Heart left ventricle (tissue), 16 donors: ENCODE measurements at places on chromosomes 13 and 19. TPM values are rescaled to one million over a fixed set of nuclear protein-coding genes. Genes with fewer than 3 reads are reported as not detected.
A peak's percentile ranks its signal among the peaks of the same experiment; 100 is the strongest.

- no peak for DNase-seq
Measured at GRCh38 chr13:39494633-39495032, 108.4 kb downstream of the LHFPL6 start.

DNA sequence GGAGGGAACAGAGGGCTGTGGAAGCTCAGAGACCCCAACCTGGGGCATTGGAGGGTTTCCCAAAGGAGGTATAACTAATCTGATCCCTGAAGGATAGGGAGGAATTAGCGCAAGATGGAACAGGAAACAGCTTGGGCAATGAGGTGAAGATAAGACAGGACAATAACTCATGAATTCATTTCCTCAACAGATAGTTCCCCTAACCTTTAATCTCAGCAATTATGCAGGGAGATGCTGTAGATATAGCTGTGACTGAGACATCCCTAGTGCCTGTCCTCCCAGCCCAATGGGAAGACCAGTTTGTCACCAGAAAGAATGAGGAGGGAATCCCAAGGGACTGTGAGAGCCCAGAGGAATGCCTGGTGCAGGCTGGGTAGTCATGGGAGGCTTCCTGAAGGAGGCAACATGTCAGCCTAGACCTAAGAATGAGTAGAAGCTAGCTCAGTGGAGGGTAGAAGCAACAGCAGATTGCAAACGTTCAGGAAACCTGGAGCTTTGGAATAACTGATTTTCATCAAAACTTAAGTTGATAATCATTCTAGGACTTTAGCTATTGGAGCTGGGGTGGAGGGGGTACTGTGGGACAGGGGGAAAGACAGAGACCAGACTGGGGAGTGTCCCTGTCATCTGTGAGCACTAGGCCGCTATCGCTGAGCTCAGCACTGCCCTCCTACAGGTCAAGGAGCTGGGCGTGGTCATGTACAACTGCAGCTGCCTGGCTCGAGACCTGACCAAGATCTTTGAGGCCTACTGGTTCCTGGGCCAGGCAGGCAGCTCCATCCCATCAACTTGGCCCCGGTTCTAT, 18.8 kb downstream of the HIPK4 start:
- DNase-seq = no peak

GRCh38 chr13:29782798-29783197, 67.6 kb downstream of the UBL3 start:
- no peak for DNase-seq

- no peak for DNase-seq
Measured at GRCh38 chr13:91574766-91575165, 176.3 kb downstream of the GPC5 start.

GRCh38 chr13:87999788-88000187, 328.6 kb downstream of the SLITRK5 start:
- DNase-seq = no peak

The PBX4 gene
- total RNA-seq = not detected

The THAP8 gene
- total RNA-seq = 2.3 TPM

The SLITRK6 gene
- 0.42 TPM for total RNA-seq

DNA sequence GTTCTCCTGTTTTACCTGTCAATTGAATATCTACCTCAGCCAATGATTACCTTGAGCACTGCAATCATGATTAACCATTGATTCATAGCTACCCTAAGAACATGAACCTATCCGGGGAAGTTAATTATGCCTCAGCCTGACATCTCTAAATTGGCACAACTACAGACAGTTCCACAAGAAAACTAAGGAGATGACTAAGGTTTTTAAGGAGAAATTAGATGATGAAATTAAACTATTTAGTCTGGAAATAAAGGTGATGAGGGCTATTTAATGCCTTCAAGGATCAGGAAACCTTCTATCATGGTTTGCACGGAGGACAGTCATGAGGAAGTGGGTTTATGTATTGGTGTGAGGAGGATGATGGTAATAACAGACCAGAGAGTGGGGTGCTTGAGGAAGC, 203.4 kb downstream of the COL4A1 start:
- no peak for DNase-seq

The LGALS4 gene
- 0.65 TPM for total RNA-seq

DNA sequence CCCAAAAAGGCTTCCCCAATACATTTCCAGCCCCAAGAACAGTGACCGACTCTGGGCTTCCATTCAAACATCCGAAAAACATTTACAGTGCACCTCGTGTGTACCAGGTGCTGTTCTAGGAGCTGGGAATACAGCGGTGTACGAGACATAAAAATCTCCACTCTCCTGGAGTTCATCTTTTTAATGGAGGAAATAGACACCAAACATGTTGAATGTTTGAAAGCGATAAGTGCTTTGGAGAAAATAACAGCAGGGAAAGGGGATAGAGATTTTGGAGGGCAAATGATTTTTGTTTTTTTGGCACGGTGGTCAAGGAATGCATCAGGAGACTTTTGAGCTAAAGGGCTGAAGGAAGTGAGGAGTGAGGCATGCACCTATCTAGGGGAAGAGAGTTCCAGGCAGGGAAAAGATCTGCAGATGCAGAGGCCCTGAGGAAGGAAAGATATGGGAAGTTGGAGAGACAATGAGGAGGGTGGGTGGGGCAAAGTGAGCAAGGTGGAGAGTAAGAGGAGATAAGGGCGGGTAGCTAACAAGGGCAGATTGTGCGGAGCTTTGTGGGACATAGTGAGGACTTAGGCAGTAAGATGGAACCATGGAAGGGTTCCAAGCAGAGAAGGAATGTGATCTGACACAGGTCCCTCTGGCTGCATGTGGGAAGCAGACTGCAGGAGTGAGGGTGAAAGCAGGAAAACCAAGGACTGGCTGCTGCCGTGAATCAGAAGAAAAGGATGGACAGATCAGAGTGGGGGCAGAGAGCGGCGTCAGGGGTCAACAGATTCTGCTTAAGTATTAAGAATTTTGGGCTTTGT, 703 bp upstream of the FBL start:
- DNase-seq = peak; percentile 5

GRCh38 chr19:19443283-19443682, 37.8 kb downstream of the GATAD2A start:
- no peak for DNase-seq

DNA sequence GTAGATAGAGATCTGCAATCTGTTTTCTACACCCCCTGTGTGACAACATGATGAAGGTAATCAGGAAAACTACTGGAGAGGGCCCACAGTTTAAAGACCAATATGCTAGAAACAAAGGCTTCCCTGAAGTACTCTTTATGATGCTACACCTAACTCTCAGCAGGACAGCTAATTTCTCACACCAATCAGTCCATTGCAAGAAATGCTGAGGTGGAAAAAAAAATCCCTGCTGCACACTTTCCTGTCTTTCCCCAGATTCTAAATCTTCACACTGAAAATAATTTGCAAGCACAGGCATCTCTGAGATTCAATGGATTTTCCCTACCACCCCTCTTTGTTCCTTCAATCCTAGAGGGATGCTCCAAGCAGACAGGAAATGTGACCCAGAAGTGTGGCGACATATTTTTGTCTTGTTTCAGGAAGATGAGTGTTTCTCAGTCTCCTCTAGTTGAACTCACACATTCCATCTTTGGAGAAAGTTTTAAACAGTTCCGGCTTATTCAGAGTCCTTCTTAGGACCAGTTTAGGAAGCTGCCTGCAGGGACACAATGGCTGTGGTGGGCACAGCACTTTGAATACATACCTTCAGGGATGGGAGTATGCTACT, 671.6 kb downstream of the DIAPH3 start:
- DNase-seq = no peak

- no peak for DNase-seq
Measured at GRCh38 chr19:19826875-19827274, 5.3 kb upstream of the ZNF506 start.

DNA sequence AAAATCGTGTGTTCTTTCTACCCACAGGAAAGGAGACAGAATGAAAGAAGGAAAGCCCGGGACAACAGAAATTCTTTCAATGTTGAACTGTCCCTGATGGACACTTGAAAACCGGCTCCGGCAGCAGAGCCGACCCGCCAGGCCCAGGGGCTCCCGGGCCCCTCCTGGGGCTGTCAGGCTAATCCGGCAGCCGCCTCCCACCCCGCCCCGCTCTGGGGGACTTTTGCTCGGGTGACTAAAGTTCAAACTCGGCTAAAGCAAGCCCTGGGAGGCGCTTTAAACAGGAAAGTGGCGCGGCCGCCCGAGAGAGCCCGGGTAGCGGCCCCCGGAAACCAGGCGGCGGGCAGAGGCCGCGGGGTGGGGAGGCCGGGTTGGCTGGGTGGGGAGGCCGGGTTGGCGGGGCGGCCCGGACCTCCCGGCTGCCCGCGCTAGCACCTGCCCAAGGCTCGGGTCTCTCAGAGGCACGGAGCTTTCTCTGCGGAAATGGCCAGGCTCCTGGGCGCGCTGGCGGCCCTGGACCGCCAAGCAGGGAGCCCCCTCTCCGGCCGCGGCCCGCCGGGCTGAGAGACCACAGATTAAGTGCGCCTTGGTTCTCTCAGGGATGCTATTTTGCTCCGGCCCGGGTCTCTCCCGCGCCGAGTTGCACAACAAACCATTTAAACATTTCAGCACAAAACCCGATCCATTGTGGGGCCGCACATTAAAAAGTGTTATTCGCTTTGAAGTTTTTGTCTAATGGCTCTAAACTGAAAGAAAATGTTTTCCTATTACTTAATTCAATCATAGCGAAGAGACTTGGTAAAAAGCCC, 2.6 kb upstream of the GSX1 start:
- DNase-seq = no peak

The ACP5 gene
- total RNA-seq = 2.8 TPM

GRCh38 chr13:55347528-55347927, 1793.2 kb upstream of the PRR20A start:
- no peak for DNase-seq

- DNase-seq = no peak
Measured at GRCh38 chr13:59270327-59270726, 893.4 kb downstream of the DIAPH3 start.

DNA sequence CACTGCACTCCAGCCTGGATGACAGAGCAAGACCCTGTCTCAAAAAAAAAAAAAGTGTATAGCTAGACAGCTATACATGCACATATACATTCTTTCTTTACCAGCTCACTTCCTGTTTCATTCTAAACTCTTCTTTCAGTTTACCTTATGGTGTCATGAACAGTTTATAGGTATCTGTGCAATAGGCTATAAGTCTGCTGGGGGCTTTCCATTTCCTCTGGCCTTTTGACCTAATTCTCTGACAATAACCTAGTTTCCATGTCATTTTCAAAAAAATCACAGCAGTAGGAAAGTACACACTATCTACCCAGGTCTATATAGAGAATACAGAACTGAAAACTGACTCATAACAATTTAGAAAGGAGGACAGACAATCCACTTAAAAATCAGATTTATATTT, 24.4 kb upstream of the URAD start:
- DNase-seq = no peak

DNA sequence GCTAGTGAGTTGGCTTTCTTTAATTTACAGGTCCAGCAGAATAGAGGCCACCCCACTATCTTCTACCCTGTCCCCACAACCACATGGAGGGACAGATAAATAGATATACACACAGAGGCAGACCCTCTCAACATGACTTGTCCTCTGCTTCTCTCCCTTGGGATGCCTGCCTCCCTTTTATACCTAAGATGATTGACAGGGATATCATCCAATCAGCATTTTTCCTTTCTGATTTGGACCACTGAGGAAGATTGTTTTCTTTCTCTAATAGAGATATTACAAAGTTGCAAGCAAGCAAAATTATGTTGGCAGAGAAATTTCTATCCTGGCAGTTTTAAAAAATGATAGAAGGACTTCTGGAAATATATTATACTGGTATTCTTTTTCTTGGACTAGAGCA, 35.8 kb downstream of the STOML3 start:
- no peak for DNase-seq

DNA sequence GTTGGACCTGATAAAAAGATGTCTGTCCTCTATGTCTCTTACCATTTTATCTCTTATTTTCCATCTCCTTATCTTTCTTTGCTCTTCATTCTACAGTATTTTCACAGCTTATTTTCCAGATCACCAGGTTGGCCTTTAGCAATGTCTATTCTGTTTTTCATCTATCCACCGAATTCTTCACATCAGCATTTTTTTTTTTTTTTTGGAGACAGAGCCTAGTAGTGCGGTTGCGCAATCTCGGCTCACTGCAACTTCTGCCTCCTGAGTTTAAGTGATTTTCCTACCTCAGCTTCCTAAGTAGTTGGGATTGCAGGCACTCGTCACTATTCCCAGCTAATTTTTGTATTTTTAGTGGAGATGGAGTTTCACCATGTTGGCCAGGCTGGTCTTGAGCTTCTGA, 49.0 kb downstream of the DNAJC15 start:
- DNase-seq = peak; percentile 63

DNA sequence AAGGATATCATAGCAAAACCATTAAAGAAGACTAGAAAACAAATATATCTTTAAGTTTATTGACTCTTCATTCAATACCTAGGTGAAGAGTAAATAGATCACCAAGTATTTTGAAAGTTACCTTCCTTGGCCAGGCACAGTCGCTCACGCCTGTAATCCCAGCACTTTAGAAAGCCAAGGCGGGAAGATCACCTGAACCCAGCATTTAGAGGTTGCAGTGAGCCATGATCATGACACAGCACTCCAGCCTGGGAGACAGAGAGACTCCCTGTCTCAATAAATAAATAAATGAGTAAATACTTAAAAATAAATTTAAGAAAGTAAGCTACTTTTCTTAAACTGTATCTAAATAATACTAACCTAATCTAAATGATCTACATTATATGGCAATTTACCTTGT, 8.9 kb upstream of the WBP4 start:
- no peak for DNase-seq
